NCI-H1930 (cell line): ENCODE measurements at places on chromosomes 6 and 20.

- no peak for DNase-seq
Measured at GRCh38 chr6:167560673-167561569, 236.0 kb downstream of the TTLL2 start.

DNA sequence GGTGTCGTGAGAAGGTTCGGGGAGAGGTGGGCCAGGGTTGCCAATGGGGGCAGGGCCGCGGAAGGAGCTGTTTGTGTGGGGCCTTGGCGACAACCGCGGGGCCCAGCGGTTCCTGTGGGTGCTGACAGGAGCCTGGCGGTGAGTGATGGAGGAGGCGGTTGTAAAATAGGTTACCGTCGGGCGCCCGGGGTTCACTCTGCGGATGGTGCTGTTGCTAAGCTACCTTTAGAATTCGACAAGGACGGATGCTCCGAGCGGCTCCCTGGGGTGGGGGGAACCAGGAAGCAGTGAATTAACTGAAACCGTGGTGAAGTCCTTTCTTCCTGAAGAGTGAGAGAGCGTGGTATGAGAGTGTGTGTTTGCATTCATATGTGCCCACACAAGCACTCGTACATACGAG lies 61.7 kb downstream of the CDH22 start:
- no peak for DNase-seq

DNA sequence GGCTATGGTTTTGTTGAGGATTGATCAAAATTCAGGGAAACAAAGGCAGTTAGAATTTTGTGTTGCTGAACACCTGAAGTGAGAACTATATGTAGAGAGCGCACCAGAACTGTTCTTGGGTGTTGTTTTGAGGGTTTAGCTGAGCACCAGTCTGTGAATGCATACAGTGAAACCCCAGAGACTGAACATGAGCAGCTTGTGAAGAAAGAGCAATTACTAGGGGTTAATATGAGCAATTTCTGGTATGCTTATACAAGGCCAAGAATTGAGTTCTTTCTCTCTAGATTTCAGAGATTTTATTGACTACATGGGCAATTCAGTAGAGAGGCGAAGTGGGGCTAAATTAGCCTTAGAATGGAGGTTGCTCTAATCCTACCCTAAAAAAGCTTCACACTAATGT lies 93.9 kb downstream of the CD2AP start:
- no peak for DNase-seq

DNA sequence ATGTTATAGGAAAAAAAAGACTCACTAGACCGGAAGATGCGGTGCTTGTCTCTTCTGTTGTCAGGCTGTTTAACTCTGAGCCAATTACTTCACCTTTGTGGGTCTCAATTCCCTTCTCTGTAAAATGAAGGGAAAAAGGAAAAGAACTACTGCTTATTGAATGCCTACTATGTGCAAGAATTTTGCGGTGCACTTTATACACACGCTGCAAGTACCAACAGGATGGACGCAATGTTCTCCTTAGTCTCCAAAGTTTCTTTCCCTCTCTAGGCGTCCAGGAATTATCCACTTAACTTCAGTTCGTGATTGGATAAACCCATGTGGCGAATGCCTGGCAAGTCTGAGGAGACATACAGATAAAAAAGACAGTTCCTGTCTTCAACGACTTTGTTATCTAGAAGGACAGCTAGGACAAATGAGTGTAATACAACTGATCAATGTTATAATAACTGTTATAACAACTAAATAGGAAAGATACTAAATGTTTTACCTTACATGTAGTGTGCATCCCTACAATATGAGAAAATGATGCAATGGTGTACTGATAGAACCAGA lies 69.0 kb upstream of the JARID2 start:
- no peak for DNase-seq

GRCh38 chr6:72651174-72651573 lies 29.3 kb downstream of the KCNQ5 start:
- no peak for DNase-seq

- DNase-seq = no peak
Measured at GRCh38 chr6:90347411-90347851, 50.8 kb upstream of the BACH2 start.

- no peak for DNase-seq
Measured at GRCh38 chr6:15832841-15833240, 170.0 kb upstream of the DTNBP1 start.

DNA sequence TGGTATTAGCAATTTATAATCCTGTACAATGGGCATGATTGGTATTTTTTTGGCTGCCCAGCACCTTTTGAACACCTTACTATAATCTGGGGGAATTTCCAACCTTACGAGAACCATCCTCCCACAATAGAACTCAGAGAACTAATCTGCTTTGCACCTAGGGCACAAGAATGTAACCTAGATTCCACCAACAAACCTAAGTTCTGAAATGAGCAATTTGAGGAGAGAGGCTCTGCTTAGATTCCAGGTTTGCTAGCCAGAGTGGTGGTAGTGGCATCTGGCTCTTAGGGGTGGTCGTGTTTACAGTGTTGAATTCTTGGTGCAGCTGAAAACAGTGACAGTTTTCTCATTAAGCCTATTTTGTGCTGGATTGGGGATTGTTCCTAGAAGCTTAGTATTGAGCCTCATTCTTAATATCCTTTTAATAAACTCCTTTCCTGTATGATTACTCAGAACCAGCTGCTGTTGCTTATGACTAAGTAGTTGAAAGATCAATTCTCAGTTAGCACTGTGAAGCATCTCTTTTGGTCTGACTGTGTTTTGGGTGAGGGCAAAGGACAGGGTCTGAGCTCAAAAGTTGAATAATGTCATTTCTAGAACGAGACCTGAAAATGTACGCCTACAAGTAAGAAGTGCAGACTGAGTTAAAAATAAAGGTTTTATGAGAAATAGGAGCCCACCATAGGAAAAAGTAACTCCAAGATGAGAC lies 385.6 kb downstream of the CDKAL1 start:
- DNase-seq = no peak

DNA sequence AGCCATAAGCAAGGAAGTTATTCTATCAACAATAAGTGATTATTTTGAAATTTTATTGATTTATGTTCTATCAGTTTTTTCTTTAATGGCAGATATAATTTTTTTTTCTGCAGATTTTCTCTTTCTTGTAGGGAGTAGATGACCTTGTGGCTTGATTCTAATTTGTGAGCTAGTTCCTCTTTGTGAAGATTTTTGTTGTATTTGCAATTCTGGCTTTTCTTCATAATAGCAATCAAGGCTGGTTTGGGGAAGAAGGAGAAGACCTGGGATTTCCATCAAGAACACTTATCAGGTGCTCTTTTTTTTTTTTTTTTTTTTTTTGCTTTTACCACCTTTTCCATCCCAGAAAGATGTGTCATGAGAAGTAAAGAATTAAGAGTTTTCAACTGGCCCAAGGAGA lies 324.2 kb upstream of the MAN1A1 start:
- no peak for DNase-seq

GRCh38 chr20:64238851-64239387 lies 16.6 kb upstream of the PCMTD2 start:
- DNase-seq = no peak
